Heart left ventricle (tissue), 16 donors: ENCODE measurements at places on chromosomes 3 and 15. TPM values are rescaled to one million over a fixed set of nuclear protein-coding genes. Genes with fewer than 3 reads are reported as not detected.
A peak's percentile ranks its signal among the peaks of the same experiment; 100 is the strongest.

Gene FBN1
- 22.5 TPM for total RNA-seq

Gene PCLAF
- total RNA-seq, result 0.65 TPM

Gene GOLGA8N
- total RNA-seq, result 7.2 TPM

Gene GREM1
- total RNA-seq, result not detected

Gene CSPG5
- total RNA-seq, result 0.25 TPM

Gene CYP8B1
- total RNA-seq, result not detected

Gene C15orf62
- total RNA-seq, result not detected

Gene CHRFAM7A
- 0.64 TPM for total RNA-seq

Gene ZNF385D
- 12.3 TPM for total RNA-seq

Gene TGM5
- total RNA-seq, result not detected

GRCh38 chr3:46913644-46914043 is 36.1 kb downstream of the PTH1R start:
- no peaks in the 10 kb centered on the region for H3K27me3 ChIP-seq
- H3K4me1 ChIP-seq, result peaks cover 20% of the 10 kb centered on the region
- no peak overlapping the region for H3K4me3 ChIP-seq
- no peak for DNase-seq
- no peak overlapping the region for H3K27ac ChIP-seq
- no peaks in the 10 kb centered on the region for H3K36me3 ChIP-seq

GRCh38 chr3:140834266-140835037 is 107.2 kb upstream of the SLC25A36 start:
- no peak for DNase-seq
- no peaks in the 10 kb centered on the region for H3K4me1 ChIP-seq
- H3K4me3 ChIP-seq, result no peak overlapping the region
- H3K27ac ChIP-seq, result no peak overlapping the region

GRCh38 chr3:15108082-15108545 is 9.2 kb upstream of the RBSN start:
- H3K27ac ChIP-seq, result no peak overlapping the region
- H3K36me3 ChIP-seq, result no peaks in the 10 kb centered on the region
- H3K27me3 ChIP-seq, result no peaks in the 10 kb centered on the region
- peak; percentile 60 for DNase-seq
- peaks cover 3% of the 10 kb centered on the region for H3K4me1 ChIP-seq
- no peak overlapping the region for H3K4me3 ChIP-seq

GRCh38 chr3:171526869-171527268 is 66.7 kb upstream of the TNIK start:
- no peaks in the 10 kb centered on the region for H3K27me3 ChIP-seq
- no peaks in the 10 kb centered on the region for H3K4me1 ChIP-seq
- no peak overlapping the region for H3K27ac ChIP-seq
- DNase-seq, result no peak
- no peak overlapping the region for H3K4me3 ChIP-seq

DNA sequence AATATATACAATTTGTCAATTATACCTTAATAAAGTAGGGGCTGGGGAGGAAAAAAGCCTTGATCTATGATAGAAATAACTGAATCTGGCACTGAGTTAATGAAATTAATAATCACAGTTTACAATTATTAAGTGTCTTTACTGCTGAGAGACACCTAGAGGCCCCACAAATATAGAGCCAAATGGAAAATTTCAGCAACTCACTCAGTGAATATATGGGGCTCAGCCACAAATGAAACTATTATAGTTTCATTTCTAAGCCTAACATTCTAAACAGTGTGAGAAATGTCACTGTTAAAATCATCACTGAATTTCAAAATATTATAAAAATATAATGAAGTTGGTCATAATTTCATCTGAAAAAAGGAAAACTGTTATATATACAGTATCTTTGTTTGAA is 40.3 kb downstream of the GNB4 start:
- DNase-seq, result no peak
- H3K36me3 ChIP-seq, result no peaks in the 10 kb centered on the region
- H3K27me3 ChIP-seq, result no peaks in the 10 kb centered on the region
- peaks cover 7% of the 10 kb centered on the region for H3K4me1 ChIP-seq
